H9 (cell line): ENCODE measurements at places on chromosomes 4 and X.

GRCh38 chr4:6192245-6192644, 8.1 kb downstream of the JAKMIP1 start:
- H3K4me1 ChIP-seq: peaks cover 8% of the 10 kb centered on the region; the same call in 1 of the 2 replicates
- no peaks in the 10 kb centered on the region for H3K27me3 ChIP-seq
- no peaks in the 10 kb centered on the region; the same call in none of the 2 replicates for H3K36me3 ChIP-seq
- no peak for DNase-seq
- no peak overlapping the region for H3K4me3 ChIP-seq
- no peak overlapping the region for H3K27ac ChIP-seq

GRCh38 chr4:117560329-117560728, 474.0 kb upstream of the NDST3 start:
- H3K27me3 ChIP-seq: no peaks in the 10 kb centered on the region
- DNase-seq: no peak
- no peaks in the 10 kb centered on the region for H3K36me3 ChIP-seq
- no peak overlapping the region for H3K4me3 ChIP-seq

GRCh38 chr4:152258391-152258790, 277.5 kb downstream of the FBXW7 start:
- no peak overlapping the region for H3K4me3 ChIP-seq
- H3K27me3 ChIP-seq: no peaks in the 10 kb centered on the region
- H3K36me3 ChIP-seq: peaks cover 6% of the 10 kb centered on the region; the same call in 1 of the 2 replicates
- no peak overlapping the region for H3K27ac ChIP-seq
- H3K4me1 ChIP-seq: peaks cover 4% of the 10 kb centered on the region

- H3K4me1 ChIP-seq: no peaks in the 10 kb centered on the region
- no peak overlapping the region for H3K27ac ChIP-seq
- DNase-seq: no peak
- H3K4me3 ChIP-seq: no peak overlapping the region
Observed at GRCh38 chr4:114041117-114041475, 61.6 kb upstream of the ARSJ start.

GRCh38 chrX:12906046-12906761, at the start of gene TLR8:
Gene TLR8, plus strand, starts transcription at chrX:12906620. Its CDS starts 87 bp downstream, at chrX:12906707.
- no peaks in the 10 kb centered on the region; the same call in 2 of the 3 replicates for H3K36me3 ChIP-seq
- H3K27ac ChIP-seq: no peak within 1 kb of the TSS
- no peaks in the 10 kb centered on the region for H3K4me1 ChIP-seq
- H3K27me3 ChIP-seq: no peaks in the 10 kb centered on the region
- H3K4me3 ChIP-seq: no peak within 1 kb of the TSS
- no peak for DNase-seq

DNA sequence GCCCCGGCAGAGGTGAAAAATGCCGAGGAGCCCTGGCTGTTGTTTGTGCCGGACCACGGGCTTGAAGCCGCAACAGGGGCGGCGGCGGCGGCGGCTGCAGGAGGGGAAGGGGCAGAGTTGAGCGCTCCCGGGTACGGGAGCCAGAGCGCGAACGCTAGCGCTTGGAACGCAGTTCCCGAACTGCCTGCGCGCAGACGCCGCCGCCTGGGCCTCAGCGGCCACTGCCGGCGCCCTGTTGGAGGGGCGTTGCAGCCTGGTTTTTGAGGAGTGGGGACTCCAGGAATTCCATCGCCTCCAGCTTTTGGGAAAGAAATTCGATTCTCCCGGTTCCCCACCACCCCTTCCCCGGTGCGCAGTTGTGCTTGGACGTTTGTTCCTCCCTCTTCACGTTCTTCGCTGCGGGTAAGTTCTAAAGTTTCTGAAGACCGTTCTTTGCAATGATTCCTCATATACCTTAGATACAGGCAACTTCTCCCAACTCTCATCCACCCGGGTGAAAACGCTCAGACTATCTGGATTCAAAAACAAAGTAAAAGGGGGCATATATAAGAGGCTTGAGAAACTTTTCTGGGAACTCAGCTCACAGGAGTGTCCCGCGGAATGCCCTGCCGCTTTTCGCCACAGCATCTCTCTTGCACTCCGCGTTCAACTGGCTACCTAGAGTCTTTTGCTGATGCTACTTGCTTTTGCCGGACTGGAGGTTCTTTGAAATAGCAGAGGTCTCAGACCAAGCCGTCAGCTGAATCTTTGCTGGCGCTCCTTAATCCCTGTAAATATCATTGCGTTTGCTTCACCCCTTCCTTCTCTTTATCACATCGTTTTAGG, 1.0 kb downstream of the FAT4 start:
- peaks cover 7% of the 10 kb centered on the region; the same call in 1 of the 2 replicates for H3K27me3 ChIP-seq
- peak overlapping the region; percentile 97 for H3K4me3 ChIP-seq
- peaks cover 1% of the 10 kb centered on the region; the same call in 1 of the 2 replicates for H3K36me3 ChIP-seq
- peak; percentile 57 for DNase-seq
- H3K4me1 ChIP-seq: peaks cover 2% of the 10 kb centered on the region; the same call in 1 of the 2 replicates
- no peak overlapping the region for H3K27ac ChIP-seq

DNA sequence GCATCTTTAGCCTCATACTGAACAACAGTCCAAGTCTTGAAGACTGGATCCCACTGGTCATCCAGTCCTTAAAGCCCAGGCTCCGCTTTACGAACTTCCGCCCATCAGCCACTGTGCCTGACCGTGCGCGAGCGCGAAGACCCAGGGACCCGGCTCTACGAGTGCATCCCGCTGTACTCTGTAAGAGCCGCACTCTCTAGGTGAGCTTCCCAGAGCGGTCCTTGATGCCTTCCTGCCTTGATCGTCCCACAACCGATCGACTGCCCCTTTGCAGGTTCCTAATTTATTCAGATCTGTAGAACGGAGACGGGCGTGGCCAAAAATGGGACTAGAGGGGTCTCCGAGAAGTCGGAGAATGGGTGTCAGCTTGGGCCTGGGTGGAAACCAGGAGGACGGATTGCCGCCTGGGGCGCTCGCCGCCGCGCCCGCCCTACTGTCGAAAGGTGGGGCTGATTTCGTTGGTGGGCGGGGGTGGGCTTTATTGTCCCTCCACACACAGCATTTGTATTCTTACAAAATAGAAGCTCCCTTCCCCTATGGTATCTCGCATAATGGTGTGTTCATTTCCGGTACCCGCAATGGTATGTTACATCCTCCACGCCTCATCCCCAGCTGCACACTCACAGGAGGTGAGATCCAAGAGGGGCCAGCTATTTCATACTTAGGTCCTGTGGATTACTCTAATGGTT, 42.3 kb upstream of the FAM156A start:
- no peak overlapping the region for H3K27ac ChIP-seq
- H3K36me3 ChIP-seq: no peaks in the 10 kb centered on the region
- no peaks in the 10 kb centered on the region for H3K27me3 ChIP-seq
- H3K4me3 ChIP-seq: no peak overlapping the region
- H3K4me1 ChIP-seq: no peaks in the 10 kb centered on the region

- H3K36me3 ChIP-seq: no peaks in the 10 kb centered on the region
- DNase-seq: no peak
- no peak overlapping the region for H3K27ac ChIP-seq
- no peak overlapping the region for H3K4me3 ChIP-seq
- no peaks in the 10 kb centered on the region for H3K27me3 ChIP-seq
Observed at GRCh38 chrX:15464704-15465103, 28.4 kb downstream of the PIR start.

GRCh38 chr4:25939330-25939729, 25.3 kb downstream of the SMIM20 start:
- H3K27me3 ChIP-seq: no peaks in the 10 kb centered on the region
- no peaks in the 10 kb centered on the region for H3K4me1 ChIP-seq
- H3K36me3 ChIP-seq: peaks cover 4% of the 10 kb centered on the region; the same call in 1 of the 2 replicates
- no peak overlapping the region for H3K27ac ChIP-seq
- H3K4me3 ChIP-seq: no peak overlapping the region

DNA sequence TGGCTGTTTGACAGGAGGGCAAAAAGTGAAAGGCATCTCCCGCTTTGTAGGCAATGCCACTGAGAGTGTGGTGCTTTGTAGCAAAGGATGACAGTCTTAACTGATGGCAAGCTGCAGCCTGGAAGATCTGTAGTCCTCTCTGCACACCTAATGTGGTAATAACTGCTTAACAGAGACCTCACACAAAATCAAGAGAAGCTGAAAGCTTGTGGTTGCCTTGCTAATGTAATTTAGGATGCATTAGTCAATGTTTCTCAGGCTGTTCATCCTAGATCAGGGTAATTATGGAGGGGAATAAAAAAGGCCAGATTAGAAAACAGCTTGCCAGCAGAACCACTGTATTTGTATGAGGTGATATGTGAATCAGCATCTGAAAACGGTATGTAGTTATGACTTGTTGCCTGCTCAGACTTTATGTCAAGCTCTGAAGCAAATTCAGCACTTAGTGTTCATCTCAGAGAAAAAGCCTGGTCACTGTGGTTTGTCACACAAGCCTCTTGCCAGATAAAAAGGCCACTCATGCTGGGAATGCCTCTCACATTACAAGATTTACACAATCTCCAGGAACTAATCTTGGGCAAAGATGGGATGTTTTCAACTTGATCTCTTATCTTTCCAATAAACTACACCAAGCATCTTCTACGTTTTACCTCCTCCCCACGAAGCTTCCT, 130.8 kb downstream of the ENOX2 start:
- H3K27ac ChIP-seq: no peak overlapping the region
- H3K4me3 ChIP-seq: no peak overlapping the region
- no peaks in the 10 kb centered on the region for H3K4me1 ChIP-seq
- no peak for DNase-seq
- no peaks in the 10 kb centered on the region for H3K27me3 ChIP-seq

- H3K27ac ChIP-seq: no peak overlapping the region
- H3K4me1 ChIP-seq: no peaks in the 10 kb centered on the region
- H3K27me3 ChIP-seq: no peaks in the 10 kb centered on the region
- no peak overlapping the region for H3K4me3 ChIP-seq
- H3K36me3 ChIP-seq: peaks cover 4% of the 10 kb centered on the region; the same call in 1 of the 2 replicates
Observed at GRCh38 chrX:1661048-1661921, 46.4 kb downstream of the ASMT start.

DNA sequence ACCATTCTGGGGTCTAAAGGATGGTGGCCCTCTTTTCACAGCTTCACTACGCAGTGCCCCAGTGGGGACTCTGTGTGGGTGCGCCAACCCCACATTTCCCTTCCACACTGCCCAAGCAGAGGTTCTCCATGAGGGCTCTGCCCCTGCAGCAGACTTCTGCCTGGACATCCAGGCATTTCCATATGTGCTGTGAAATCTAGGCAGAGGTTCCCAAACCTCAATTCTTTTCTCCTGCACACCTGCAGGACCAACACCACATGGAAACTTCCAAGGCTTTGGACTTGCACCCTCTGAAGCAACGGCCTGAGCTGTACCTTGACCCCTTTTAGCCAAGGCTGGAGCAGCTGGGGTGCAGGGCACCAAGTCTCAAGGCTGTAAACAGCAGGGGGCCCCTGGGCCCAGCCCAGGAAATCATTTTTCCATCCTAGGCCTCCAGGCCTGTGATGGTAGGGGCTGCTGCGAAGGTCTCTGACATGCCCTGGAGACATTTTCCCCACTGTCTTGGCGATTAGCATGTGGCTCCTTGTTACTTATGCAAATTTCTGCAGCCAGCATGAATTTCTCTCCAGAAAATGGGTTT, 30.1 kb downstream of the HMGB3 start:
- peaks cover 15% of the 10 kb centered on the region for H3K36me3 ChIP-seq
- DNase-seq: no peak
- H3K4me3 ChIP-seq: no peak overlapping the region
- no peaks in the 10 kb centered on the region for H3K27me3 ChIP-seq
- no peak overlapping the region for H3K27ac ChIP-seq
- H3K4me1 ChIP-seq: no peaks in the 10 kb centered on the region

GRCh38 chrX:793216-793770, 162.7 kb downstream of the SHOX start:
- no peaks in the 10 kb centered on the region for H3K36me3 ChIP-seq
- no peaks in the 10 kb centered on the region for H3K27me3 ChIP-seq
- H3K27ac ChIP-seq: no peak overlapping the region
- no peak overlapping the region for H3K4me3 ChIP-seq
- H3K4me1 ChIP-seq: peaks cover 5% of the 10 kb centered on the region; the same call in 1 of the 2 replicates

GRCh38 chr4:81106150-81106549, 75.6 kb downstream of the BMP3 start:
- no peaks in the 10 kb centered on the region for H3K36me3 ChIP-seq
- no peaks in the 10 kb centered on the region for H3K27me3 ChIP-seq
- no peak overlapping the region for H3K4me3 ChIP-seq
- DNase-seq: no peak
- no peaks in the 10 kb centered on the region for H3K4me1 ChIP-seq

- no peak overlapping the region for H3K27ac ChIP-seq
- no peaks in the 10 kb centered on the region for H3K36me3 ChIP-seq
- no peak overlapping the region for H3K4me3 ChIP-seq
- no peaks in the 10 kb centered on the region for H3K27me3 ChIP-seq
- H3K4me1 ChIP-seq: no peaks in the 10 kb centered on the region
Observed at GRCh38 chr4:83170952-83171399, 56.4 kb upstream of the PLAC8 start.

DNA sequence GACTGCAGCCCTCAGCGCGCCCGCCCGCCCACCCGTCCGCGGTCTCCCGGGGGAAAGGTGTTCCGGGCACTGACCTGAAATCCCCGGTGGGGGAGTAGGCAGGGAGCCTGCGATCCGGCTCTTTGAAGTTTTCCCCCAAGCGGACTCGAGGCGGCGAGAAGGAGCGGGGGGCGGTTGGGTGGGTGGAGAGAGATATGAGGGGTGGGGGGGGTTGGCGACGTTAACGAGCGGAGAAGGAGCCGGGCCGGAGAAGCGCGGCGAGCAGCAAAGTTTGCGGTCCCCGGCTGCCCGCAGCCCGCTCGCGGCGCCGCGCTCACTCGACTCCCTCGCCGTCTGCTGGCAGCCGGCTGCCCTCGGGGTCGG, 636 bp downstream of the BCOR start:
- H3K4me3 ChIP-seq: peak overlapping the region; percentile 80
- peaks cover 12% of the 10 kb centered on the region; the same call in 1 of the 2 replicates for H3K4me1 ChIP-seq
- peaks cover 32% of the 10 kb centered on the region; the same call in 1 of the 2 replicates for H3K27me3 ChIP-seq

DNA sequence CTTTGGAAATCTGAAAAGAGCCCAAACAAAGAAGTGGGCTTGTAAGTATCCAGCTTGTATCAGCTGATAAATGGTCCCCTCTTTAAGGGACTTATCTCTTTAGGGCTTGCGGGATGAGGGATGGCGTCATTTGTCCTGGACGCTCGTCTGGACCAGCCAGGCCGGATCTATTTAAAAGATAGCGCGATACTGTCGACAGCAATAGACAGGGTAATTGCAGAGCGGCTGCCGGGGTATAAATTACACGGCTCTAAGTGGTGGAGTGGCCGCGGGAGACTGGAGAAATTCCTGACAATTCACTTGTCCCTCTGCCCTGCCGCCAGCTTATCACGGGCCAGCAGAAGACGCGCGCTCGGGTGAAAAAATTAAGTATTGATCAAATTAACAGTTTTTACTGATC, 90.7 kb downstream of the FAM53A start:
- no peak overlapping the region for H3K4me3 ChIP-seq
- no peak for DNase-seq
- peaks cover 4% of the 10 kb centered on the region; the same call in 1 of the 2 replicates for H3K36me3 ChIP-seq
- H3K27me3 ChIP-seq: no peaks in the 10 kb centered on the region
- H3K4me1 ChIP-seq: no peaks in the 10 kb centered on the region
- H3K27ac ChIP-seq: no peak overlapping the region

DNA sequence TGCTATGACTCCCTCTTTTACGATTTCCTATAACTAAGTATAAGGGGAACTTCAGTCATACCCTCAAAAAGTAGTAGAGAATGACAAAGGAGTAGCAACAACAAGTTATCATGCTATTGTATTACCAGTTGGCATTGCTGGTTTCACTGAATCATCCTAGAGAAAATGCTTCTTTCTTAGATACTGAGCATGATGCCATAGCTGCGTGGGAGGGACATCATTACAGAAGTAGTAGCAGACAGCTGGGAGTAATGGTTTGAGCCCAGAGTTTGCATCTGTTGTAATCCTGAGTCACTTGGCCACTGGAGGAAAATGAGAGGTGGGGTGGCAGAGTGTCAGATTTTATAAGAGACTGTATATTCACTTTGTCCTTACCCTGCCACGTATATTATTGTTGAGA, 38.6 kb downstream of the MTMR1 start:
- no peaks in the 10 kb centered on the region for H3K27me3 ChIP-seq
- no peak overlapping the region for H3K27ac ChIP-seq
- no peak overlapping the region for H3K4me3 ChIP-seq
- no peaks in the 10 kb centered on the region for H3K4me1 ChIP-seq
- peaks cover 22% of the 10 kb centered on the region for H3K36me3 ChIP-seq

GRCh38 chr4:38062088-38062775, 102.0 kb downstream of the PTTG2 start:
- no peak overlapping the region for H3K4me3 ChIP-seq
- no peaks in the 10 kb centered on the region for H3K27me3 ChIP-seq
- peaks cover 4% of the 10 kb centered on the region; the same call in 1 of the 3 replicates for H3K36me3 ChIP-seq
- no peaks in the 10 kb centered on the region for H3K4me1 ChIP-seq
